ENCODE measurements at places on chromosomes 7 and 10.

DNA sequence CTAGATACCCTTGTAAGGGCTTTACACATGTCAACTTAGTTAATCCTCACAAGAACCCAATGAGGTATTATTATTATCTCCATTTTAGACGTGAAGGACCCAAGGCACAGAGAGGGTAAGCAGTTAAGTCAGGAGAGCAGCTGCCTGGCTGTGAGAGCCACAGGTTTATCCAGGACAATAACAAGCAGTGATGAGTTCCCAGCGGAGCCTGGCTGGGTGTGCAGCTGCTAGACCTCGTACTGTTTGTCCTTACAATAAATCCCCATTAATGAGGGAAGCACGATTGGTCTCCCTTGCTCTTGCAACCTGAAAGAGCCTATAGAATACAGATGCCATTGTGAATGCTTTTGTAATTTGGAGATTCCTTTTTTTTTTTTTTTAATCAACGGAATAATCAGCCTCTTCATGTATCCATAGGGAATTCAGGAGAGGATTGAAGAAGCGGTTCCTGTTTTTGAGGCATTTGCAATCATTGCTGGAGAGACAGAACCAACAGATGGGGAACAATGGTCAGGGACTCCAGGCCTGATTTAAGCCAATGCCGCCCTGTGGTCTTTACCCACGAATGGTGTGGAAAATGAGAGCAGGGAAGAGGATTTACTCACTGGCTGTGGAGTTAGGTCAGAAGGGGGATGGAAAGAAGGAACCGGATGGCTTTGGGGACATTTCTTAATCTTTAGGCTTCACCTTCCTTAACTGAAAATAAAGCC is 12.3 kb upstream of the ASB4 start:
- DNase-seq: no peak

DNA sequence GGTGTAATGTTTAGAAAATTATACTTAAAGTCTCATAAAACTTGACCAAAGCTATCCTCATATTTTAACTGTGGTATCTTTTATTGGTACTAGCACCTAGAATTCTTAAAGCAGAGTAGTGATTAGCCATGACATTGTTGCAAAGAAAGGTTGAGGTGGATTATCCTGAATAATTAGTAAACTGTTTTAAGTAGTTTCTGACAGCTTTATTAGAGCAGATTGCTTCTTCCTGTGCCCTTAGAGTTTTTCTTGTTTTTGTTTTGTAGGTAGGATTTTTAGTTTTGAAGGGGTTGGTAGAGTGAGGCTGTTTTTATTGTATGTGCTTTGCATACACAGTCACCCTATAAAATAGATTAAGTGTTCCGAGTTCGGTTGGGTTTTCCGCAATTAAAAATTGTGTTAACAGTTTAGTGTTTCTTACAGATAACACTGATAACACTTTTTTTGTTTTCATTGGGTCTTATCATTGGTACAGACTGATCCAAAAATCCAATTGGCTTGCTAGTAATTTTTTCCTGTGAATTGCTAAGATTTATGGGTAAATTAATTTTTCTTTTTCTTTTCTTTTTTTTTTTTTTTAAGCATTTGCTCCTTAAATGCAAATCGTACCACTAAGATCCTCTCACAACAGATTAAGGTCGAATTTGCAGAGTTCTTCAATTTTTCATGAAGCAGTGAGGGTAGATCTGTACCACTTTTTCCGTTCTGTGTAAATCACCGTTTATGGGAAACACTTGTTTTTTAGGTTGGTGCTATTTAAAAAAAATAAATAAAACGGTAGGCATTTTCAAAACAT is 2.1 kb upstream of the PBLD start:
- no peak for DNase-seq

DNA sequence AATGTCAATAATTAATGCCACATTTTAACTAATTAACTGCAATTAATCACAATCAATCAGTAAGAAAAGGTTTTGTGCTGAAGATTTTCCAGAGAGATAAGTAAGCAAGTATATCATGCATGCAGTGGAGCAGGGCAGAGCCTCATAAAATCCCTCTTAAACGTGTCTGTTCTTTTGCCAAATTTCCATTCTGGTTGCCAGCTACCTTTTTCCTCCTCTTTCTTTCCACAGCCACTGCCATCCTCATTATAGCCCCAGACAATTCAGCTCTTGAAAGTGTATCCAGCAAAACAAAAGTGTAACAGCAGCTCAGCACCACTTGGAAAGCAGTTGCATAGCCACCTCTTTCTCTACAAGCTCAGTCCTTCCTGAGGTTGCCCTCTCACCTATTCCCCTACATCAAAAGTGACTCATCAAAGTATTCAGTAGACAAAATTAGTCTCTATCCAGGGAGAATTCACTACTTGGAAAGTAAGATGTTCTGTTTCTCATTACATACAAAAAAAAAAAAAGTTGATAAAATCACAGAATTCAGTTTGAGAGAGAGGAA is 26.9 kb upstream of the EPHB6 start:
- no peak for DNase-seq

GRCh38 chr7:151244196-151244840 is 4.2 kb downstream of the SMARCD3 start:
- DNase-seq: no peak

- no peak for DNase-seq
Measured at GRCh38 chr7:148723846-148724245, 25.1 kb downstream of the CUL1 start.

- DNase-seq: no peak
Measured at GRCh38 chr10:10892290-10892875, 125.3 kb upstream of the CELF2 start.

- no peak for DNase-seq
Measured at GRCh38 chr7:73841689-73842066, 638 bp downstream of the METTL27 start.

DNA sequence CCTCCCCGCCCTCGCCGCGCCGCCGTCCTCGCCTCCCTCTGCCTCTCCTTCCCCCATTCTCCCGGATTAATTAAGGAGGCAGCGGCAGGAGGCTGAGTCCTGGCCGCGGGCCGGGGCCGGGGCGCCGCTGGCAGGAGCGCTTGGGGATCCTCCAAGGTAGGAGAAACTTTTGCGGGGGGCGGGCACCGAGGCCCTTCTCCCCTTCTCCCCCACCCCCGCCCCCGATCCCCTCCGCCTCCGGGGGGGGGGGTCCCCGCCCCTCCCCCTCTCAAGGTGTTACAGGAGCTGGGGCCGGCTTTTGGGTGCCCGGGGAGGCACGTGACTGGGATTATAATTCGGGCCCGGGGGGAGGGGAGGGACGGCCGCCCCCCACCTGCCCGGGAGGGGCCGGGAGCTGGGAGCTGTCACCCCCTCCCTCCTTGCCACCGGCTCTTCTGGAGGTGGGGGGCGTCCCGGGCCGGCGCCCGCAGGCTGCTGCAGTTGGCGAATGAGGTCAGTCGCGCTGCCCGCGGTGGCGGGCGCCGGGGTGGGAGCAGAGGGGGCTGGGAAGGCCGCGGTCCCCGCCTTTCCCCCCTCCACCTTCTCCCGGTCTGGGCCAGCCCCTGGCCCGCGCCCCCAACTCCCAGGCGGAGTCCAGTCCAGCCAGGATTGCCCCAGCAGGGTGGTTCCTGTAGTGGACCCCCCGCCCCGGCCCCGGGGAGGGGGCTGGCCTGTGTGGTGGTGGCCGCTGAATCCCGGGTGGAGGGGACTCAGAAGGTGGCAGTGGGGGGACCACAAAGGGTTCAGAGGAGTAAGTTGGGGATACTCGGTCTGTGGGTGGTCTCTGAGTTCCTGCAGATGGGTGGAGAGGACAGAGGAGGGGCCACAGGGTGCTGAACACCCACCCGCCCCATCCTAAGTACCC is 567 bp downstream of the GTF2IRD1 start:
- no peak for DNase-seq

DNA sequence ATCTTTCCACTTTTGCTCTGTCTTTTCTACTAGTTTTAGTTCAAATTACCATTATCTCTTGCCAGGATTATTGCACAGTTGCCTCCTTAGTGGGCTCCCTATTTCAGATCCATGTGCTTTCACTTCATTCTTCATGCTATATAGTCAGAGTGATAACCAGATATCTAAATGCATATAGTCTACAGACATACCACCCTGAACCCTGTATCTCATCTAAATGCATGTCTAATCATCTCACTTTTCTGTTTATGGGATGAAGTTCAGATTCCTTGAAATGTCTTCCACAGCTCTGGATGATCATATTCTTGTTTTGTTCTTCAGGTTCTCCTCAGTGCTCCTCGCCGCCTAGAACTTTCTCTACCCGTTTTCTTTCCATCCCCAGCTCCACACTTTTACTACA is 13.8 kb downstream of the RSBN1L start:
- no peak for DNase-seq

GRCh38 chr10:31000071-31000782 is 31.4 kb downstream of the ZNF438 start:
- DNase-seq: no peak

GRCh38 chr7:4857189-4857588 is 4.6 kb downstream of the PAPOLB start:
- no peak for DNase-seq

- no peak for DNase-seq
Measured at GRCh38 chr10:128031216-128031615, 95.0 kb downstream of the MKI67 start.

- DNase-seq: no peak
Measured at GRCh38 chr10:123870260-123870659, 21.3 kb downstream of the CPXM2 start.

- no peak for DNase-seq
Measured at GRCh38 chr10:96341219-96342182, 17.3 kb downstream of the OPALIN start.

DNA sequence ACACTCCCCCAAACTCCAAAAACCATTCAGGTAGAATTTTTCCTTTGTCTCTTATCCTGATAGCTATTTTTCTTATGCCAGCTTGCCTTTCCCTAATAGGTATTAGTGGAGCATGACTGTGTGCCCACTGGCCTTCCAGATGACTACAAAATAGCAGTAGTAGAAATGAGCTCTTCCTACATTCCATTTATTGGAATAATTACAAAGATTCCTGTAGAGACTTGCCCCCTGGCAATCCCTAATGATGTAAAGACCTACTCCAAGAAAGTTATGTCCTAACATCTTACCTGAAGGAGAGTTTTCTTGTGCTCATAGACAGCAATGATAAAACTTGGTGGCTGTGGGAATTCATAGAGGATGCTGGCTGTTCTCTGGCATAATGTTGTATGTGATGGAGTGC is 501.8 kb downstream of the GATA3 start:
- DNase-seq: peak; percentile 38

DNA sequence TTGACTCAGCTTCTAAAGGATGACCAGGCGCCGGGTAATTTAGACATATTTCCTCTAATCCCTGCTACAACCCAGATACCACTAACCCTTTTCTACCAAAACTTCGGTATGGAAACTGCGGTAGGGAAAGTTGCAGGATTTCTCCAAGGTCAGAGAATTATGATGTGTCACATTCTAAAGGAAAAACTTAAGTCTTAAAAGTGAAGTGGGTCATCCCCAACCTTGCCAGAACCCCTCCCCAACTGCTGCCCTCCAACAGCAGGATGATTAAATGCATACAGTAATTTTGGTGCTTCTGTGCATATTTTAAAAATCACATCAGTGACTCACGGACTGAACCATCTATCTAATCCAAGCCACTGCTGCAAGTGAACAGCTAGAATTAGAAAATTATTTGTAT is 52.7 kb downstream of the GRB10 start:
- no peak for DNase-seq

DNA sequence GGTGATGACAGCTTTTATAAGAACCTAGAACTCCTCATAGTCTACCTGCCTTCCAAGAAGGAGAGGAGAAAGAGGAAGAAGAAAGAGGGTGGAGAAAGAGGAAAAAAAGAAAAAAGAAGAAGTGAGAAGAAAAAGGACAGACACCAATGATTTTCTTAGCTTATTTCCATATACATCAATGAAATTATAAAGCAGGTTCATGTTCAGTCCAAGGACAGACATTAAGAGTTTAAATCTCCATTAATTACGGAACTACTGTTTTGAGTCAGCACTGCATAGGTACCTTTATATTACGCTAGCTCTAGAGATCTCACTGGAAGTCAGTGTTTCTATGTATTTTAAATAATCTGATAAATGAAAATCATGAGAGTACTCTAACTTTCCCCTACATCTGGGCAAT is 309.0 kb upstream of the HGF start:
- DNase-seq: no peak

- no peak for DNase-seq
Measured at GRCh38 chr10:89937494-89937893, 236.1 kb downstream of the KIF20B start.

- no peak for DNase-seq
Measured at GRCh38 chr10:114743521-114744231, 77.9 kb upstream of the FHIP2A start.

- DNase-seq: no peak
Measured at GRCh38 chr7:42210779-42211178, 26.2 kb downstream of the GLI3 start.

GRCh38 chr10:102629661-102630614 is 14.3 kb upstream of the TRIM8 start:
- no peak for DNase-seq

- no peak for DNase-seq
Measured at GRCh38 chr7:33558549-33559323, 346.6 kb upstream of the BMPER start.

GRCh38 chr7:24971333-24972165 is 8.4 kb downstream of the OSBPL3 start:
- DNase-seq: peak; percentile 83

GRCh38 chr10:37263304-37263703 is 137.9 kb downstream of the ANKRD30A start:
- no peak for DNase-seq

GRCh38 chr7:140003913-140004382 is 58.8 kb downstream of the PARP12 start:
- peak; percentile 9 for DNase-seq

DNA sequence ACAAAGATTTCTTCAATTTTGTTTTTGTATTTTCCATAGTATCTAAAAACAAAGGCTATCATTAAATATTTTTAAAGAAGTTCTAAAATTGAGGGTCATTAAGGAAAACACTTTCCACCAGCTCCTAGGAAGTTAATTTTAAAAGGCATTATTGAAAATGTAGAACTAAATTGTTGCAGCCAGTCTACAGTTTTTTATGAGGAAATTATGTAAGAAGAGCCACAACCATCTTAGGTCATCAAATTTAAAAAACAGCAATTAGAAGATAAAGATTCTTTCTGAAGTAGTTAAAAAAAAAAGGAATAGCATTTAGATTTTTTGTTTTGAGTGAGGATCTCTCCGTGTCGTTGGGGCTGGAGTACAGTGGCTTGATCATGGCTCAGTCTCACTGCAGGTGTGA is 161.7 kb downstream of the NRBF2 start:
- no peak for DNase-seq

DNA sequence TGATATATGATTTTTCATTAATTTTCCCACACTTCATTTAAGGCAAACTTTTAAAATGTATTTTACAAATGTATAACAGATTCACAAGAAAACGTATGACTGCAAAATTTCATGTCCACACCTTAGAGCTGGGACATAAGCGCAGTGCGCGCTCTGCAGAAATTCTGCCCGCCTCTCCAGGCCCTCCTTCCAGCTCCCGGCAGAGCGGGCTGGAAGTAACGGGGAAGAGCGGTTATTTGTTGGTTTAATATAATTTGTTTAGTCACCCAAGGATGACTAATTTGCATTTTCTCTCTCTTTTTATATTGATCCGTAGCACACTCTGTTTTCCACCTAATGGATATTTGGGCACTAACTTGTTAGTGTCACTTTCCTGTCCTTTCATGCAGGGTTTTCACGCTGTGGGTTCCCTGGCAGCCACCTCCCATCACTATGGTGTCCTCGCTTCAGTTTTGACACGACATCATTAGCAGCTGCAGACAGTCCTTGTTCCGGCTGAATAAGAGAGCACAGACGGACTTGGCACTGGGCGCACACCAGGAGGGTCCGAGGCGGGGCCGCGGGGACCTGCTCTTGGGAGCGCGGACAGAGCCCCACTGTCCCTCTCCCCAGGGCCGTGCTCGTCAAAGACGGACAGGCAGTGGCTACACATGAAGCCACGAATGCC is 129.2 kb upstream of the SEC61G start:
- no peak for DNase-seq
